ENCODE measurements at places on chromosomes 2 and 18.

DNA sequence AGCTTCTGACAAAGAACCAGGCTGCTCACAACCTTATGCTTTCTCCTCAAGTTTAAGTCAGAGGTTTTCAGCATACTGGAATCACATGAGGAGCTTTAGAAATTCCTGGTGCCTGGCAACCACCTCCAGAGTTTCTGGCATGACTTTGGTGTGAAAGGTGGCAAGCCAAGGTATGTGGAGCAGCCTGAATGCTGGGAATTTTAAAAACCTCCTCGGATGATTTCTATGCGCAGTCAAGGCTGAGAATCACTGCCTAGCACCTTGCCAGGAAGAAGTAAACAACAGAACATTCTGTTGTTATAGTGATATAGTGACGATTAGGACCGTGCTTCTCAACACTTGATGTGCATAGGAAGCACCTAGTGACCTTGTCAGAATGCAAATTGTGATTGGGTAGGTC is 11.7 kb downstream of the CCBE1 start:
- no peak for DNase-seq

GRCh38 chr18:55647331-55647730 is 59.3 kb upstream of the TCF4 start:
- DNase-seq: no peak

DNA sequence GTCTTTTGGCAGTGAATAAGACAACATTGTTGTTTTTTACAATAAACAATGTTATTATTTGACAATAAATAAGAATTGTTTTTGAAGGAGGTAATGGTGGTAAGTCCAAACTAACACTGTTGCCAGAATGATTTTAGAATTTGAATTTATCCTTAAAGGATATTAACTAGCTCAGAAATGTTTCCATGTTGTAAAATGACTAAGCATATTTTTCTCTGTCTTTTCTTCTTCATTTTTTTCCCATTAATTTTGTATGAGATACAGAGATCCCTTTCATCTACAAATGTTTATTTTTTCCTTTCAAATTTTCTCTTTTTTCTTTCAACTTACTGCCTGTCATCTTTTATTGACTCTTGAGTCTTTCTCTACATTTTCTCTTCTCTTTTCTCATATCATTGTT is 66.5 kb upstream of the DOCK10 start:
- no peak for DNase-seq

DNA sequence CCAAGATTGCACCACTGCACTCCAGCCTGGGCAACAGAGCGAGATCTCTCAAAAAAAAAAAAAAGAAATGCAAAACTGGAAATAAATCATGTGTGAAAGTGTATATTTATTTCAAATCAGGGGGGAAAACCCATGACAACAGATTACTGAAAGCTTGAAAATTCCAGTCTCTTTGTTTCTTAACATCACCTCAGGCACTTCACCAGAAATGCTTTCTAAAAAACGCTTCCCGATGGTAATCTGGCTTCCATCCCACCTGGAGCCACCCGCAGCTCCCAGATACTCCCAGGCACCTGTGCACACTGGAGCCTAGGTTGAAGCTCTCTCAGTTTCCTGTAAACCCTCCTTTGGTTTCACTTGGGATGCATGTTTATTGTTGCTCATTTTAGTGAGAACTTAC is 7.2 kb upstream of the ITGB6 start:
- DNase-seq: no peak

DNA sequence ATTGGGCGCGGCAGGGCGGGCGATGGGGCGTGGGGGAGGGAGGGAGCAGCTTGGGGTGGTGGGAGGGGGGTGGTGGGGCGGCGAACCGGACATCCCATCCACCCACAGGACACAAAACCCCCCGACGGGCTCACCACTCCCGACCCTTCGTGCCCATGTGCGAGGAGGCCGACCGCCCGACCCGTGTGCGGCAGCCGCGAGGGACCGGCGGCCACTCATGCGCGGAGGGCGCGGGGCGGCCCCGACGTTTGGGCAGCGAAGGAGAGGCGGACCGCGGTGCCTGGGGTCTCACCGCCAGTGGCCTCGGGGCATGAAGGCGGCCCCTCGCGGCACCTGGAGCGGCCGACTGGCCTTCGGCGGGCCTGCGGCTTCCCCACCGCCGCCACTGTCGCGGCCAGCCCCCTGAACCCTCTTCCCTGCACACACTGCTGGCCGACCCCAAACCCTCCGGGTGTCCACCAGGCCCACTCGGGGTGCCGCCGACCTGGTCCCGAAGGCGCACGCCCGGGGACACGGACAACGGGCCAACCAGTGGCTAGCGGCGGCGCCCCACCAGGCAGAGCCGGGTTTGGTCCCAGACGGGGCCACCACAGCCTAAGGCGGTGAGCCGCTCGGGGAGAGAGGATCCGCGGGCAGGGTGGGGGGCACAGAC is 94.6 kb upstream of the ANKRD30BL start:
- no peak for DNase-seq

DNA sequence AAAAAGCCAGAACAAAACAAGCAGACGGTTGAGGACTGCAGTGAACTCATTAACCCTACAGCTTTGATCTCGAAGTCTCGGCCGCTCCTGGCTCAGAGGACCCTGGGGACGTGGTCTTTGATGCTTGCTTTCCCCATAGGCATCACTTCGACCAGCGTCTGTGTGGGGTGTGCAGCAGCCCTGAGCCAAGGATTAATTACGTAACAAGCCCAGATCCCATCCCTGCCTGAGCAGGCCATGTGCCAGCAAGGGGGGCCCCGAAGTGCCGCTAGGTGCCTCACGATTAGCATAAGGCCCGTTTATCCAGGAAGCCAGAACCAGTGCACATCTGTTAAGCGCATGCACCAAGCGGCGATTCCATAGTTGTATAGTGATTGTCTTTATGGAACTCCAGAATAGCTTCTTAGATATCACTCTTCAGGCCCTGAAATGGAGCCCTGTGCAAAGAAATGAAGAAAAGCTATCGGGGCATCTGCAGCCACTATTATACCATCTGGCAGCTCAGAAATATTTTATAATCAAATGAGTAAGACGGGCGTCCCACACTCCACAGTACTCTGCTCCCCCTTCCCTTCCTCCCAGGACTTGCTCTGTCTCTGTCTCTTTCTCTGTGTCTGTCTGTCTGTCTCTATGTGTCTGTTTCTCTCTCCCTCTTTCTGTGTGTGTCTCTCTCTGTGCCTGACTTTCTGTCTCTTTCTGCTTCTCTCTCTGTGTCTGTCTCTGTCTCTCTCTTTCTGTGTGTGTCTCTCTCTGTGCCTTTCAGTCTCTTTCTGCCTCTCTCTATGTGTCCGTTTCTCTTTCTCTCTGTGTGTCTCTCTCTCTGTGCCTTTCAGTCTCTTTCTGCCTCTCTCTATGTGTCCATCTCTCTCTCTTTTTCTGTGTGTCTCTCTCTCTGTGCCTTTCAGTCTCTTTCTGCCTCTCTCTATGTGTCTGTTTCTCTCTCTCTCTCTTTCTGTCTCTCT is 41.7 kb downstream of the HPCAL1 start:
- DNase-seq: no peak

GRCh38 chr18:32093523-32093922 is 1.8 kb downstream of the RNF138 start:
- DNase-seq: no peak

DNA sequence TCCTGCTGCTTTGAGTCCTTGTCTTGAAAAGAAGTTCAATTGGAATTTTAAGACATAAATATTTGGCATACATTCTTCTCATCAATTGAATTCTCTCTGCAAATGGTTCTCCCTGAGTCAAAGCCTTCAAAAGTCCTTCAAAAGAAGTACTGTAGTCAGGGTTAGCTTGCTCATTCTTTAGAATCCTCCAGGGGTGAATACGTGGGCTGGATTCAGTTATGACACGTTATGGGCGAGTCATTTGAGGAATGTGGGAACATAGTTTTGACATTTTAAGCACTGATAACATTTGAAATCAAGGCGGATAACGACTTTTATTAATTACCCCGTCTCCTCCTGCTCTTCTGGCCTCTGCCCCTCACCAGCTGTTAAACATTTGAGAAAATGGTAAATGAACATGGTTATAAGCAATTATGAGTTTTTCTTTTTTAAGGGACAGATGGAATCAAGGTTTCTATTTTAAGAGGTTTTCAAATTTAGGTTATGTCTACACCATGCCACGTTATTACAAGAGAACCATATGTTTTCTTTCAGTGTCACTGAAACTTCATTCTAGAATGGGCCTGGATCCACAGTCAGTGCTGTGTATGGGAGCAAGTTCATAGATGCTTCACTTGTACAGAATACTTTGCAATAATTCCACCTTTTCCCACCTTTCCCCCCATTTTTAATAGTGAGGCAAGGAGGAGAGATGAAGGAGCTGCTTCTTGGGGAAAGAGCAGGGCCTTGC is 273.1 kb downstream of the TSN start:
- DNase-seq: no peak

DNA sequence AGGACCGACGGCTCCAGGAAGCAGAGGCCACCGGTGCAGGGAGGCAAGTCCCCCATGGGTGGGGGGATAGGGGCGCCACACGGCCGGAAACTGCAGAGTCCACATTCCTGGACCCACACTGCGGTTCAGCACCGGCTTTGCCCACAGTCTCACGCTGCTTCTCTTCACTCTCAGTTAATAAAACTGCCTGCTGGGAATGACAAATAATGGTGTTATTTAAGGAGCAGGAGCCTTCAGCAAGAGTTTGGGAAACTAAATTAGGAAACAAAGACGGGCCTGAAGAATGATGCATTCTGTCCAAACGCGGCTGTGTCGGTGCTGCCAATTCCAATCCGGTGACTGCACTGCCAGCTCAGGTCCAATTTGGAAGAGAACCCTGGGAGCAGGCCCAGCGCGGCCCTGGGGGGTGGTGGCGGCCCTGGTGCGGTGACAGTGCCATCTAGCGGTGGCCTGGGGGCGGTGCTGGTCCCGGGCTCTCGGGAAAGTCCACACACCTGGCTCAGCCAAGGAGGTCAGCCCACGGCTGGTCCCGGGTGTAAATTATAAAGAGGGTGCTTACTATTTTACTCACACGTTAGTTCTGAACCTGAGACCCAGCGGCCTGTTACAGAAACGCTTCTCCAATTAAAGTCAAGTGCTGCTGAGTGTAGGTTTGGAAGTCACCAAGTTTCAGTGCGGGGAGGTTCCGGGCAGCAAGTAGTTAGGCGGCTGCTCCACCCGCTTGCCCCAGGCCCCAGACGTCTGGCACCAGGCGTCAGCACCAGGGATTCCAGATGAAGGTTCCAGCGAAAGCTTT is 73.1 kb upstream of the PXDN start:
- no peak for DNase-seq

DNA sequence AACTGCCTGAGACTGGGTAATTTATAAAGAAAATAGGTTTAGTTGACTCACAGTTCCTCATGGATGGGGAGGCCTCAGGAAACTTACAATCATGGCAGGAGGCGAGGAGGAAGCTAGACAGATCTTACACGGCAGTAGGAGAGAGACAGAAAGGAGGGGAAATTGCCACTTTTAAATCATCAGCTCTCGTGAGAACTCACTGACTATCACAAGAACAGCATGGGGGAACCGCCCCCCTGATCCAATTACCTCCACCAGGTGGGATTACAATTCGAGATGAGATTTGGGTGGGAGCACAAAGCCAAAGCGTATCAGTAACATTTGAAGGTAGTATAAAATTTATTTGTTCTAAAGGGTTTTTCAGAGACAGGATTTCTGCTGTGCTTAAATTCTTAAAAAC is 5.4 kb downstream of the GALM start:
- DNase-seq: no peak

- no peak for DNase-seq
These were observed 90.3 kb upstream of the MAP3K20 start for GRCh38 chr2:172985139-172985892.

DNA sequence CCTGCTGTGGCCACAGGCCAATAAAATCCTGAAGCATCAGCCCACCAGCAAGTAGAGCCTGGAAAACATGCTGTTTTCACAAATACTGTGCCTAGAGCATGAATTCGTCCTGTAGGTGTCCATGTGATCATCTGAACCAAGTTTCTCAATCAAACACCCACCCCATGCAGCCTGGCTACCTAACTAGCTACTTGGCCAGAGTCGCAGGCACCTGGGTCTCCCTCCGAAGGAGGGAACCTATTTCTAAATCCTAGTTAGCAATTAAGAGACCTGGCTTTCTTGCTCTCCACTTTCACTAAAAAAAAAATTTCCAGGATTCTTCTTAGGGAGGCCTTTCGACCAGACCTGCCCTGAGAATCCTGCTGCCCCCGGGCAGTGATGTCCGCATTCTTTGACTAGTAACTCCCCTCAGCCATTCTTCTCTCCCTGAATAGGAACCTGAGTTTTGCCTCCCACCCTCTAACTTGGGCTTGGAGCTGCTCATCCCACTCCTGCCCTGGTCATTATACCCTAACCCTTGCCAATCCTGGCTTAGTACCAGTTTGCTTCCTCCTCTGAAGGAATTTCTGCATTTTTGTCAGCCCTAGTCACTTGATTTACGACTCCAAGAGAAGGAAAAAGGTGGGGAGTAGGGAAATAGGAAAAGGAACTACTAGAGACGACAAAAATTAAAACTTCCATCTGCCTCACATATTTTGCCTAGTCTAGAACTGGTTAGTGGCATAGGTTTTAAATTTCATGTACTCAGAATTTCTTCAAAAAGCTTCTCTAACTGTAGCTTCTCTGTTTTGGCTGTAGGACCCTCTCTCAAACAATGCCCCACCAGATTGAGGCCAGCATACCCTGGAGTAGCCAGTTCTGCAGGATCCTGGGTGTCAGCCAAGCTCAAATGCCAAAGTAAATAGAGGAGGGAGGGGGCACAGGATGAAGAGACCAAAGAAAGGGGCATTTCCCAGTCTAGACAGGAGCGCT is 25.4 kb upstream of the TANK start:
- no peak for DNase-seq

GRCh38 chr2:36559221-36559942 is 38.6 kb downstream of the FEZ2 start:
- DNase-seq: no peak

DNA sequence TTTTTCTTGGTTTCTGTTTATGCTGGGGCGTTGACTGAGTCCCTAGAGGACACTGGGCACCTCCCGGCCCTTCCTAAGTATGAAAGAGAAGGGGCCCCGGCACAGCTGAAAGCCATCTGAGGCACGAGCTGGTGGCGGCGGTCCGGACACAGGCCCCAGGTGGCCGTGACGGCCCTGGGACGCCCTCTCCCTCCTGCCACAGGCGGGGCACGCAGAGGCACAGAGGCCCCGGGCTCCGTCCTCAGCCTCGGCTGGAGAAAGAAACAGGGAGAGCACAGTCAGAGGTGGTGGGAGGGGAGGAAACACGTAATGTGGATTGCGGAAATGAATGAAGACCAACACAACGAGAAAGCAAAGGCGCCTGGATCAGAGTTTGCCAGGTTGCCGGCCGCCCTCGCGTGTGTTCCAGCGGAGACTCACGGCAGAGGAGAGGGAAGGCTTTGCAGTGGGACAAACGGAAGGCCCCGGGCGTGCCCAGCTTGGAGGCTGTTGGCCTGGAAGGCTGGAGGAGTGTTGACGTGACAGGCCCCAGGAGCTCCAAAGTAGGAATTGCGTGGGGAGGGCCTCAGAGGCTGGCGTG is 119.1 kb downstream of the PTGR3 start:
- no peak for DNase-seq

DNA sequence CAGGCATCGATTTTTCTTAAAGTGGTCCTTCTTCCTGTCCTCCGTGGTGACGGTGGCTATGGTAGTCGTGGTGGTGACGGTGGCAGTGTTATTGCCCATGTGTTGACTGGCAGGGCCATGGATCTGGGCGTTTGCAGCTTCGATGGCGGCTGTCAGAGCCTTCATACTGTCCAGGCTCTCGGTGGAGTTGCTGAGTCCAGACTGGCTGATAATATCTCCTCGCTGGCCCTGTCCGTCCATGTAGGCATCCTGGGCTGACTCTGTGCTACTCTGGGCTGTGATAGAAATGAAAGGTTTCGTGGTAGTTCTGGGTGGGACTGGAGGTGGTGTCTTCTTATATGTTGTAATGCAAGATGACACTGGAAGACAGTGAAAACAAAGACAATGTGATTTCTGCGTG is 131.9 kb downstream of the TGIF1 start:
- DNase-seq: no peak
